ENCODE measurements at places on chromosomes 13 and 19.

- peaks cover 39% of the 10 kb centered on the region for H3K36me3 ChIP-seq
- no peaks in the 10 kb centered on the region for H3K4me1 ChIP-seq
- DNase-seq: peak; percentile 18
- no peaks in the 10 kb centered on the region for H3K27me3 ChIP-seq
Measured at GRCh38 chr19:38917921-38918491, 6.0 kb upstream of the CCER2 start.

DNA sequence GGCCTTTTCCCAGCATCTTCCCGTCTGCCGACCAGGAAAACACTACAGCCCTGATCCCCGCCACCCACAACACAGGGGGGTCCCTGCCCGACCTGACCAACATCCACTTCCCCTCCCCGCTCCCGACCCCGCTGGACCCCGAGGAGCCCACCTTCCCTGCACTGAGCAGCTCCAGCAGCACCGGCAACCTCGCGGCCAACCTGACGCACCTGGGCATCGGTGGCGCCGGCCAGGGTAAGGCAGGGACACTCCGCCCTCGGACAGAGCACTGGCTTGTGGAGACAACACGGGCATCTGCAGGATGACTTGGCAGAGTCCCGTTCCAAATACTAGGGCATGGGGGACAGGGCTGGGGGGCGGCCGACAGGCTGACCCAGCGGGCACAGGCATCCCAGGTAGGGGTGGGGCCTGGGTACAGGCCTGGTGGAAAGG is 31.1 kb downstream of the COMP start:
- H3K4me3 ChIP-seq: no peak overlapping the region
- DNase-seq: no peak
- H3K27me3 ChIP-seq: no peaks in the 10 kb centered on the region
- peaks cover 4% of the 10 kb centered on the region for H3K36me3 ChIP-seq

DNA sequence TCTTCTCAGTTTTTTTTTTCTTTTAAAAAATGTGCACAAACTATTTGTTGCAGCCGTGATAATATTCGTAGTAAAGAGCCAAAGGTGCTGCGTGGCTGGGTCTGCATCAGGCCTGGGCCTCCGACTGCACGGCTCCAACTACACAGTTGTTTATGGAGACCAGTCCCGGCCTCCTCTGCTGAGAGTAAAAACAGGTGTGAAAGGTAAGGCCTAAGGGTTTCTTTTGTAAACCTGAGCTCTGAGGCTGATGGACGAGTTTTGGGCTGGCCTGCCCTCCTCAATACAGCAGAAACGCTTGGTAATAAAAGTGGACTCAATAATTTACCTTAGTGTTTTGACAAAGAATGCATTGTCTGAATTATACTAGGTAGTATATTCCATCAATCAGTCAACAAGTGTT is 3.9 kb downstream of the MBNL2 start:
- H3K4me3 ChIP-seq: peak overlapping the region; percentile 22
- H3K27ac ChIP-seq: no peak overlapping the region
- peaks cover 14% of the 10 kb centered on the region for H3K4me1 ChIP-seq
- peaks cover 5% of the 10 kb centered on the region for H3K36me3 ChIP-seq

- H3K36me3 ChIP-seq: no peaks in the 10 kb centered on the region
- no peaks in the 10 kb centered on the region for H3K27me3 ChIP-seq
- no peak for DNase-seq
- peaks cover 26% of the 10 kb centered on the region for H3K4me1 ChIP-seq
- H3K27ac ChIP-seq: no peak overlapping the region
- no peak overlapping the region for H3K4me3 ChIP-seq
Measured at GRCh38 chr13:110244071-110244830, 62.7 kb downstream of the COL4A1 start.

DNA sequence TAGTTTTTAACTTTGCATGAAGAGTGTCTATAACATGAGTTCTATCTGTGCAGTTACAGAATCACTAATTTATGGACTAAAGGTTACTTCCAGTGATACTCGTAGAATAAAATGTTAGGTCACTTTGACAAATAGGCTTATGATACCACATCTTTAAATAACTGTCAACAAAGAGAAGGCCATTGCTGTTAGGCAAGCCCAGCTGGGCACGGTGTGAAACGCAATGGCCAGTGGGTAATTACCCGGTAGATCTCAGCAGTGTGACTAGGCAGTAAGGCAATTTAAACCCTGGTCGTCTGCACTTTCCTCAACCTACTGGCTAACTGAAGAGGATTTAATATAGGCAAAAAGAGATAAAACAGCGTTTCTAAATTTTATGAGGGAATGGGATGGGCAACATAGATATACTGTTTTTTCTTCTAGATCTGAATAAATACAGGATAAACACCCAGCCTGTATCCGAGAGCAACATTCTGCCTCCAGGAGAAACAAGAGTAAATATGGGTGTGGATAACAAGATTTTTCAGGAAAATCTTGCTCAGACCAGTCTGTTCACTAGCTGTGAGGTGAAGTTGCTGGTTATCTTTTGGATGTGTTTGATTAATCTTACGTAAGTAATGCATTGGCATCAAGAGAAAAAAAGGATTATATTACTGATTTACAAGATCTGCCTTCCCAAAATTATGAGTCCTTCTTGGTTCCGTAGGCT is 631.3 kb downstream of the EFNB2 start:
- no peak overlapping the region for H3K27ac ChIP-seq
- H3K36me3 ChIP-seq: no peaks in the 10 kb centered on the region
- no peaks in the 10 kb centered on the region for H3K27me3 ChIP-seq
- H3K4me1 ChIP-seq: no peaks in the 10 kb centered on the region

DNA sequence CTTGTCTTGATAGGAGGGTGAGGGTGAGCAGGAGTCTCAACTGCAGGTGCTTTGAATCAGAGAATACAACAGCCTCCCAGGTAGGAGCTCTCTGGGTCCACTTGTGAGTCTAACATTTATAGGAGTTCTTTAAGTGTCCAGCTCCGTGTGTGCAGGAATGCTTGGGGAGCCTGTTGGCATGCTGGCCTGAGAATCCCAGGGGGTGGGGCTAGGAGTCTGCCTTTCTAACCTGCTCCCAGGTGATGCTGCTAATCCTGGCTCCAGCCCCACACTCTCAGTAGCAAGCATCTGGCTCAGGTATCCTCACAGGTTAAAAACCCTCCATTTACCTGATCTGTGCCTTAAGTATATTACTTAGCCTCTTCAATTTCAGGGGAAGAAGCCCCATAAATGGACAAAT is 368.9 kb downstream of the RBM26 start:
- no peaks in the 10 kb centered on the region for H3K4me1 ChIP-seq
- H3K27me3 ChIP-seq: no peaks in the 10 kb centered on the region
- no peak overlapping the region for H3K4me3 ChIP-seq
- no peak overlapping the region for H3K27ac ChIP-seq
- H3K36me3 ChIP-seq: no peaks in the 10 kb centered on the region
- no peak for DNase-seq

- H3K27me3 ChIP-seq: no peaks in the 10 kb centered on the region
- no peak for DNase-seq
- no peak overlapping the region for H3K27ac ChIP-seq
- no peak overlapping the region for H3K4me3 ChIP-seq
- no peaks in the 10 kb centered on the region for H3K4me1 ChIP-seq
Measured at GRCh38 chr13:89923052-89923451, 1424.4 kb upstream of the MIR17HG start.

DNA sequence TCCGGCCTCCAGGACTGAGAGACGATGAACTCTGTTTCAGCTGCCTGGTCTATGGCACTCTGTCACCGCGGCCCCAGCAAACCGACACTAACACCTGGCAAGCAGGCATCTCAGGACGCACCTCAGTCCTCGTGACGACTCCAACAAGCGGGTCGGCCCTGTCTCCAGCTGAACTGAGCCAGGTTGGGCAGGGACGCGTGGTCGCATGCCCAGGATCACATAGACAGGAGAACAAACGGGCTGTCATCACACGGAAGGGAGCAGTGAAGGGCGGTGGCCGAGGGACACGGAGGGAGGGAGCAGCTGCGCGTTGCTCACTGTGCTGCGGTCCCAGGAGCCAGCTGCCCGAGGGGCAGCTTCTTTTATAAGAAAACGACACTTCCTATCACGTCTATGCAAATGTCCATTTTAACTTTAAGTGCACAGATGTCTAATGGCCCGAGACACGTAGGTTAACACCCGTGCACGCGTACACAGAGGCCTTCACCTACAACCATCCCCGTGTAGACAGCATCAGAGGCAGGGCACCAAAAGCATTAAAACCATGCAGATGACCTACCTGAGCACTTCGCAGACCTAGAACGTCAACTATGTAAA is 8.9 kb downstream of the SGTA start:
- DNase-seq: no peak
- no peak overlapping the region for H3K27ac ChIP-seq
- H3K36me3 ChIP-seq: peaks cover 4% of the 10 kb centered on the region

DNA sequence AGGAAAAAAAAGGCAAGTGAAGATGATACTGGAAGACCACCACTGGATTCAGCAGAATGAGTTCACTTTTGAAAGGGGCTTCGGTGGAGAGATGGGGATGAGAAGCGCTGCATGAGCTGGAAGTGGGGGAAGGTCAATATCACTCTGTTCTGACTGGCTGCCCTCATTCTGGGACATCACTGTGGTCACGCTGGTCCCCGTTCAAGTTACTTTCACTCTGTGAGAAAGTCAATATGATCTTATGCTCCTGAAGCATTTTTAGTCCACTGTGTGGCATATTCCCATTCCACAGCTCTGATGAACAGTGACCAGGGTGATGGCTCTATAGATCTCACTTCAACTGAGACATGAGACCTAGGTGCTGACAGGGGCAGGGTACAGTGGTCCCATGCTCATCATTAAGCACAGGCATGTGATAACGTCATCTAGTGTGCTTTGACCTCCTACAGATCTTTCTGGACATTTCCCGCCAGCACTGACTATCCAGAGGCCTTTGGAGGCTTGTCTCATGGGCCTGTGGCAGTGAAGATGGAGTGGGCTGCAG is 40.2 kb upstream of the GPR183 start:
- no peak overlapping the region for H3K4me3 ChIP-seq
- DNase-seq: no peak
- peaks cover 65% of the 10 kb centered on the region for H3K36me3 ChIP-seq
- H3K4me1 ChIP-seq: no peaks in the 10 kb centered on the region
- no peak overlapping the region for H3K27ac ChIP-seq

DNA sequence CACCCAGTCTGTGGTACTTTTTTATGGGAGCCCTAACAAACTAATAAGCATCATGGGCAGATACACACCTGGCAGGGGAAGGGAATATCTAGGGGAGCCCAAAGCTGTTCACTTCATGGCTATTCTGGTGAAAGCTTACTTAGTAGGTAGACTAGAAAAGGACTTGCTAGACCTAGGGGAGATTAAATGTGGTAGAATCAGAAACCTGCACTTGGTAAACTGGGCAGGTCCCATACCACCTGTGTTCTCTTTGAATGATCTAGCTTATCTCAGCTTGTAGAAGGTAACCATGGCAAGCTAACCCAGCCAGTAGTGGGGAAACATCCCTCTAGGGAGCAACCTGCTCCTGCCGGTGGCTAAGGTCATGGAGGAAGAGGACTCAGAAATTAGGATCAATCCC is 113.9 kb upstream of the TMTC4 start:
- H3K27me3 ChIP-seq: no peaks in the 10 kb centered on the region
- no peaks in the 10 kb centered on the region for H3K36me3 ChIP-seq
- no peak overlapping the region for H3K27ac ChIP-seq
- DNase-seq: no peak
- no peaks in the 10 kb centered on the region for H3K4me1 ChIP-seq

DNA sequence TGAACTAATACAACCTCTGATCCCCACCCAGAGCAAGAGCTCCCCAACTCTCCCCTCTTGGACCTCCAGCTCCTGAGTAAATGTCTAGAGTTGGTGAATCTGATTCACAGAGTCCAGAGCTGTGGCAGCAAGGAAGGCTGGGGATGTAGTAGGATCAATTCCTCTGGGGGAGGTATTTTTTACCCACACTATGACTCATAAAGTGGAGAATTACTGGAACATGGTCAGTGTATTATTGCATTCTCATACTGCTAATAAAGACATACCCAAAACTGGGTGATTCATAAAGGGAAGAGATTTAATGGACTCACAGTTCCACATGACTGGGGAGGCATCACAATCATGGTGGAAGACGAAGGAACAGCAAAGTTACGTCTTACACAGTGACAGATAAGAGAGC is 496.7 kb downstream of the EFNB2 start:
- no peaks in the 10 kb centered on the region for H3K36me3 ChIP-seq
- DNase-seq: peak; percentile 83
- H3K4me3 ChIP-seq: no peak overlapping the region
- H3K27ac ChIP-seq: peak overlapping the region; percentile 68

- H3K27me3 ChIP-seq: no peaks in the 10 kb centered on the region
- H3K36me3 ChIP-seq: no peaks in the 10 kb centered on the region
- DNase-seq: no peak
- H3K27ac ChIP-seq: no peak overlapping the region
- H3K4me3 ChIP-seq: no peak overlapping the region
Measured at GRCh38 chr13:38862443-38862842, 128.2 kb downstream of the STOML3 start.

DNA sequence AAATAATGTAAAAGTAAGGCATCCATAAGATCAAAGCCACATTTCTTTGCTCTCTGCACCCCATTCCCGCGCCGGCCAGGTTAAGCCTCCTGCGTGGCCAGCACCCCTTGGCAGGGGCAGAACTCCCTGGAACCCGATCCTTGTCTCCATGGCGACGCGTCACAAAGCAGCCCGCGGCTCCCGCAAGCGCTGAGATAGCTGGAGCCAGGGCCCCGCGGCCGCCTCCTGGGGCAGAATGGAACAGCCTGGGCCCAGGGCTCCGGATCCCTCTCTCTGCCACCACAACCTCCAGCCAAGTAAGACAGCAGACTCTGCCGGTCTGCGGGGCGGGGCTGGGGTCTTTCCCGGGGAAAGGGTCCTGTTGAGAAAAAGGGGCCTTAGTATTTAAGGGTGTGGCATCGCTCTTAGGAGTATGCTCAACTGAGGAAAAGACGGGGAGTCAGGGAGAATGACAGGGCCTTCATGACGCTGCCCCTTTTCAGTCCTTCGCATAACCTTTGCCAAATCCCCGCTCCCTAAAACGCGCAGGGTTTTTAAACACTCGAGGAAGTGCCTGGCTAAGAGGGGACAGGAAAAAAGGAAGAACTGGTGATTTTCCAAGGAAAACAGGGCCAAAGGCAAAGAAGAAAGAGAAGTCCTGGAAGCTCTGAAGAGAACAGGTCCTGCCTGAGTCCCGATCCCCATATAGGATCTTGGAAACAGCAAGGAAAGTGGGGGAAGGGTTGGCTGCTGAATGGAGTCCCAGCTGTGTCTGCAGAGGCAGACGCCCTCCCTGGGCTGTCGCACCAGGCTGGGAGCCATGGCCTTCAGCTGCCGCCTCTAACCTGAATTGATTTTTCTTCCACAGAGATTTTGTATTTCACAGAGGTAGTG is at the start of gene TEX26:
TSS of gene TEX26 (plus strand) at position 176 of the 873 bp plus-strand sequence. CDS start at position 236, 60 bp downstream.
- no peaks in the 10 kb centered on the region for H3K36me3 ChIP-seq
- peaks cover 3% of the 10 kb centered on the region for H3K4me1 ChIP-seq
- DNase-seq: peak; percentile 47
- H3K27me3 ChIP-seq: peaks cover 13% of the 10 kb centered on the region
- H3K4me3 ChIP-seq: no peak within 1 kb of the TSS
